Stomach (tissue), 19 donors: ENCODE measurements at places on chromosomes 4 and X. TPM values are rescaled to one million over a fixed set of nuclear protein-coding genes. Genes with fewer than 3 reads are reported as not detected.

GRCh38 chr4:113162089-113162488, 112.6 kb downstream of the ANK2 start:
- H3K27ac ChIP-seq = no peak overlapping the region
- H3K36me3 ChIP-seq = no peaks in the 10 kb centered on the region
- no peaks in the 10 kb centered on the region for H3K27me3 ChIP-seq
- no peak for DNase-seq
- H3K4me1 ChIP-seq = no peaks in the 10 kb centered on the region
- H3K4me3 ChIP-seq = no peak overlapping the region

DNA sequence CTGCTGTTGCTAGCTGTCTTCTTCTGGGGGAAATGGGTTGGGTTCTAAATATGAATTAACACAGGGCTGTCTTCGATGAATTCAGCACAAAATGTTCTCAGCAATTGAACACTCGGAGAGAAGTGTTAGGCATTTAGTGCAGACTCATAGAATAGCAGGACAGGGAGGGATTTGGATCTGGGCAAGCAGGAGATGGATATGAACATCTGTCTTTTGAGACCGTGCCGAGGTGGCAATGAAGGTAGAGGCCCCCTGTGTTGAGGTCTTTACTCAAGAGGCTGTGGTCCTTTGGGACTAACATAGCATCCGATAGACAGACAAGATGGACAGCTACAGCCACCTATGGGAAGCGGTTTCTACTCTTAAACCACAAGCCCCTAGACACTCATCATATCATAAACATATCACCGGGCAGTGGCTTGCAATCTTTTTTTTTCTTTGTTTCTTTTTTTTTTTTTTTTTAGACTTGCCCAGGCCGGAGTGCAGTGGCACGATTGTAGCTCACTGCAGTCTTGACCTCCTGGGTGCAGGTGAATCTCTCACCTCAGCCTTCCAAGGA, 6.7 kb downstream of the CD99 start:
- H3K4me1 ChIP-seq = peaks cover 96% of the 10 kb centered on the region
- no peak overlapping the region for H3K27ac ChIP-seq
- no peak overlapping the region for H3K4me3 ChIP-seq
- DNase-seq = no peak

The MAGEA1 gene
- total RNA-seq = not detected

DNA sequence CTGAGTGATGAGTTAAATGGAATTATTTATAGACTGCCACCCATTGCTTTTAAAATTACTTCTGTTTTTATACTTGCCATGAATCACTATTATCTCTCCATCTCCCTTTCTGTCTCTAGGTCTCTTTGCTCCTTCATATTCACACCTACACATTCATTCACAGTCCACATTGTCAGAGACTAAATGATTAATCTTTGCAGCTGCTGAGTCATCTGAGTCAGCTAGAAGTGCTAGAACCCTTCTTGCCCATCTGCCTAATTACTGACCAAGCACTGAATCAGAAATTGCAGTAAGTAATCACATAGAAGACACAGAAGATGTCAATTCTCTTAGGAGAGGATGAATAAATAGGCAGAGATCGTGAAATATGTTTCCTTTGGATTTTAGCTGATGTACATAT, 31.6 kb upstream of the RPS6KA6 start:
- H3K27ac ChIP-seq = no peak overlapping the region
- no peaks in the 10 kb centered on the region for H3K27me3 ChIP-seq
- no peaks in the 10 kb centered on the region for H3K36me3 ChIP-seq
- H3K4me1 ChIP-seq = no peaks in the 10 kb centered on the region

DNA sequence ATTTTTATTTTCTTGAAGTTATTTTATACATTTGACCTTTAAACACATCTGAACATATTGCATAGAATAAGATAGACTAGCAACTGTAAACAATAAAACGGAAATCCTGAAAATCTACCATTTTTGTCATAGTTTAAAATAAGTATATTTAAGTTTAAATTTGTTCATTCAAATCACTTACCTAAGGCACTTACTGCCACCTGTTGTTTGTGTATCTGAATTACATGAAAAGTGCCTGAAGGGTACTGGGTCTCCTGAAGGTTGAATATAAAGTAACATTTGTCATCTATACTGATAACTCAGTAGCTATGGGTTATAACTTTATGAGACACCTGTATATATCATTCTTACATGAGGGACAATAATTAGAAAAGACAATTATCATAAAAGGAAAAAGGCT, 38.6 kb downstream of the TRPC5 start:
- H3K27ac ChIP-seq = no peak overlapping the region
- H3K27me3 ChIP-seq = no peaks in the 10 kb centered on the region
- H3K4me1 ChIP-seq = no peaks in the 10 kb centered on the region
- H3K36me3 ChIP-seq = no peaks in the 10 kb centered on the region

The ZFP42 gene
- not detected for total RNA-seq
